ENCODE measurements at places on chromosomes 13 and 19.

DNA sequence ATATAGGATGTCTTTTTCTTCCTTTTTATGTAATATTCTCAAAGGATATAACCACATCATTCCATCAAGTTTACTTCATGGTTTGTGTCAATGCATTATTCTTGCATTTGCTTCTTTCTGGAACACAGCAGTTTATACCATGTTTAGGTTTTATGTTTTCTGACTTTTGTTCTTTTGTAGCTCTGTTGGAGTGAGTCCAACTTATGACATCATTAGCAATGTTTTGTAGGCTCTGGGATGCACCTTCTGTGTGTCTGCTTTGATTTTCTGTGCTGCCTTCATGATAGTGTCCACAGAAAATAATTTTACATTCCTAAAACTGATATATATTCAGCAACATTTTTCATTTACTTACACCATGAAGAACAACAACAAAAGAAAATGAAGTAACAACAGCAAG lies 68.9 kb downstream of the SHISA2 start:
- no peak for DNase-seq

GRCh38 chr13:85074543-85075313 lies 724.5 kb downstream of the SLITRK6 start:
- DNase-seq = no peak

DNA sequence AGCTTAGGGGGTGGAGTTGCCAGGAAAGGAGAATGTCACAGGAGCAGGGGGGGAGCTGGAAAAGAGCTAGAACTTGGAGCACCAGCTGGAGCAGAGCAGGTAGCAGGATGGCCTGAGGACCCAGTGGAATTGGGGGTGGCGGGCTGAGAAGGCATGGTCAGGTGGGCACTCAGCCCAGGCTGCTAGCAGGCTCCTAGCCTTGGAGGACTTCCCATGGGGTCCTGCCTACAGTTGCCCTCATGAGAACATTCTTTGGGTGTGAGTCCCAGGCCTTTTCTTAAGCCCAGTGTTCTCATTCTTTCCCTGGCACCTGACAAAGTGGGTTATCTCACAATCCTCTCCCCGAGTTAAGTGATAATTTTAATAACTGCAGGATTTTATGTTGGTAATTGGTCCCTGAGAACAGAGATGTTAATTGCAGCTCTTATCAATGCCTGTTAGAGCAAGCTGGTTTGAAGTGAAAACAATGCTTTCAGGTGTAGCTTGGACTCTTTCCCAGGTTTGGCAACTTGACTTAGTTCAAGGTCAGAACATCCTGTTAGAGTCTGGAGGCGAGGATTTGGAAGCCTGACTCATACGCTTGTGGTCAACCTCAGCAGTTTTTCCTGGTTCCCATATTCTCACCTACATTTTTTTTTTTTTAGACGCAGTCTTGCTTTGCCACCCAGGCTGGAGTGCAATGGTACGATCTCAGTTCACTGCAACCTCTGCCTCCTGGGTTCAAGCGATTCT lies 18.1 kb upstream of the OLFM4 start:
- no peak for DNase-seq

DNA sequence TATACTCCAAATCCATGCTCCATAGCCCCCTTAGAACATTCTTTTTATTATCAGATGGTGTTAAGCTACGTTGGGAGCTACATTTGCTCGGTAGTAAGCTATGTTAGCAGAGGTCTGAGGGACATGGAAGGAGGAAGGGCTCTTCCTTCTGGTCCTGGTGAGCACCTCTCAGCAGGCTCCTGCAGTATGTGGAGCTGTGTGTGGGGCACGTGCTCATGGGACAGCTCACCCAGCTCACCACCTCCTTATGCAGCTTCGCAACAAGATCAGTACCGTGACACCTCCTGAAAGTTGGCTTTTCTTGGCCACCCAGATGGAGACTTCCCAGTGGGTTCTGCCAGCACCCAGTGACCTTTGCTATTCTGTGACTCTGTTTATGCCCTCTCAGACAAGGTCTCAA lies 400.5 kb upstream of the SLC10A2 start:
- DNase-seq = no peak

DNA sequence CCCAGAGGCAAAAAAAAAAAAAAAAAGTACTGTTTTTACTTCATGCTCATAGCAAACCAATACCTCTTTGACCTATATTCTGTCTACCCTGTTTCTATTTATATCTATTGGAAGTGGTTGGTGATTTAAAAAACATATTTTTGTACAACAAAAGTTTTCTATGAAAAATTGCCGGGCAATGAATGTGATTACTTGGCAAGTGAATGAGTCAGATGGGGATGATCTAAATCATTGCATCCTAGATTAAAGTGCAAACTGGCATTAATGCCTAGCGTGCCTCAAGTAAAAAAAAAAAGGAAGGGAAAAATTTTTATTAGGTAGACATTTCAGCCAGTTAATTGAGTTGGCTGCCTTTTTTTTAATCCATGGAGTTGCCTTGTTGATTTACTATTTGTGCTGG lies 500.6 kb downstream of the KCTD12 start:
- no peak for DNase-seq

DNA sequence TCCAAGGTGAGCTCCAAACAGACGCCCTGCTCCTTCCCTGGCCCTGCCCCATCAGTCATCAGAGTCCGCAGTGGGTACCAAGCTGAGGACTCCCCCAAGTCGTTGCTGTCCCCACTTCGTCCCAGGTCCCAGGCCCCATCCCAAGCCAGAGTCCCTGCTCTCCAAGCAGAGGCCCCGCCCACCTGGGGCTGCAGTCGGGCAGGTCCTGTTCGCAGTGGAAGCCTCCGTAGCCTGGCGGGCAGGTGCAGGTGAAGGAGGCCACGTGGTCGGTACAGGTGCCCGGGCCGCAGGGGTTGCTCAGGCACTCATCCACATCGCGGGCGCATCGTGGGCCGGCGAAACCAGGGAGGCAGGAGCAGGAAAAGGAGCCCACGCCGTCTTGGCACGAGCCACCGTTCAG lies 19.4 kb downstream of the NOTCH3 start:
- no peak for DNase-seq

GRCh38 chr19:2478278-2478755 lies 2.4 kb downstream of the GADD45B start:
- DNase-seq = peak; percentile 86

GRCh38 chr13:38888309-38888708 lies 102.3 kb downstream of the STOML3 start:
- DNase-seq = no peak

All from psoas muscle (tissue), 8 donors.